ENCODE measurements at places on chromosomes 7 and 10.

DNA sequence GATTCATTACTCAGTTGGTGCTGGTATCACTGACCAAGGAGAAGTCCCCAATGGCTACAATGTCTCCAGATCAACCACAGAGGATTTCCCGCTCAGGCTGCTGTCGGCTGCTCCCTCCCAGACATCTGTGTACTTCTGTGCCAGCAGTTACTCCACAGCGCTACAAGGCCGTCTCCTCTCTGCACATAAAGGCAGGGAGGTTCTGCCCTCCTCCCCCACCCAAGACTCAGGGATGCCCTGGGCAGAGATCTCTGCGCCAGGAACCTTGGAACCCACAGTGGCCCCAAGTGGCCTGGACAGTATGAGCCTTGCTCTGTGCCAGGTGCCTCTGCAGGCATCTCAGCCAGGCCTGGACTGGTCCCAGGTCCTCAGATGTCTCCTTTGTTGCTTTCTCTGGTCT is 193.4 kb upstream of the PRSS58 start:
- DNase-seq, result no peak

- DNase-seq, result no peak
Observed at GRCh38 chr7:107596881-107597581, 17.0 kb downstream of the BCAP29 start.

- DNase-seq, result no peak
Observed at GRCh38 chr10:107423903-107424302, 259.4 kb upstream of the SORCS1 start.

- no peak for DNase-seq
Observed at GRCh38 chr10:71346731-71347130, 27.7 kb downstream of the SLC29A3 start.

GRCh38 chr10:113524539-113525490 is 28.0 kb upstream of the HABP2 start:
- DNase-seq, result no peak

GRCh38 chr7:131482800-131483199 is 73.6 kb downstream of the PODXL start:
- DNase-seq, result no peak

DNA sequence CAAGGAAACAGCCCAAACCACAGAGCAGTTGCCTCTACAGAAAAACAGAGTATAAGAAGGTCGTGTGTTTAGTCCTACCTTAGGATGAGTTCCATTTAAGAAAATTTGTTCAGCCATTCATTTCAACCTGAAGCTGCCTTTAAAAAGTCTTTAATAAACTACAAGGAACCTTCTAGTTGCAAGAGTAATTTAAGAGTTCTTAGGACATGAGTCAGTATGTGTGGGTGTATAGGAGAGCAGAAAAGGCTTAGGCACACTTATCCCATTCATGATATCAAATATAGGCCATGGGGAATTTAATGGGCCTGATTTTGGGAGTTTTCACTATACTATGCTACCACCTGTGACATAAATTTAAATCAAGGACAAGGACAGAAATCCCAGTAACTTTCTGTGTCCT is 496.8 kb downstream of the TFEC start:
- DNase-seq, result no peak

DNA sequence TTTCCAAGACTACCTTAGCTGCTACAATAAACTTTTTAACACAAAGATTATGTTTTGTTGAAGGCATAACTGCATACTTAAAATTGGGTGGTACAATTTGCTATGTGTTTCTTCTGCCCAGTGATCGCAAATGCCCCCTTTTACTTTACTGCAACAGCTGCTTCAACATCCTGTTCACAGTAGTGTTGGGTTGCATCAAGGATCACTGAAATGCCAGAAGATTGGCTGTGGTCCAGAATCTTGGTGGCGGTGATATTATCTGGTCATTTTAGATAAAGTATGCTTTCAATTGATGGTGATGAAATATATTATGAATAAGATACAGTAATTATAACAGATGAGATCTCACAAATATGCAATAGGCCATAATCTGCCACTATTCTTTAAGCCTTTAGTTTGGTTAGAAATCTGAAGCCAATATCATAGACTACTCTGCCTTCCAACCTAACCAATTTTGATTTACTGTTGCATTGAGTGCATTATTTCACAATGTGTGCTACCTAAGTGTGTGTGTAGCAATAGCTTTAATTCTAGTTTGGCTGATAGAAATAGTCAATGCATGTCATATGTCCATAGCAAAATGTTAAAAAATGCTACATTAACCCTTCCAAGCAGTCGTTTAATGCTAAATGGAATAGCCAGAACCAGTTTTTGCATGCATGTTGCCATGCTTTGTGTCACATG is 29.8 kb upstream of the ING3 start:
- no peak for DNase-seq

- DNase-seq, result no peak
Observed at GRCh38 chr7:95045236-95045923, 138.0 kb downstream of the PPP1R9A start.
